ENCODE measurements at places on chromosomes 12 and 14. TPM values are rescaled to one million over a fixed set of nuclear protein-coding genes. Genes with fewer than 3 reads are reported as not detected.

SPRING1 gene
- 9.1 TPM for total RNA-seq

KRT82 gene
- not detected for total RNA-seq

KITLG gene
- 20.4 TPM for total RNA-seq

CARMIL3 gene
- 1.2 TPM for total RNA-seq

SLC6A15 gene
- total RNA-seq, result 2.7 TPM

Measured in vagina (tissue), 2 donors.